ENCODE measurements at places on chromosomes 13 and 19.

DNA sequence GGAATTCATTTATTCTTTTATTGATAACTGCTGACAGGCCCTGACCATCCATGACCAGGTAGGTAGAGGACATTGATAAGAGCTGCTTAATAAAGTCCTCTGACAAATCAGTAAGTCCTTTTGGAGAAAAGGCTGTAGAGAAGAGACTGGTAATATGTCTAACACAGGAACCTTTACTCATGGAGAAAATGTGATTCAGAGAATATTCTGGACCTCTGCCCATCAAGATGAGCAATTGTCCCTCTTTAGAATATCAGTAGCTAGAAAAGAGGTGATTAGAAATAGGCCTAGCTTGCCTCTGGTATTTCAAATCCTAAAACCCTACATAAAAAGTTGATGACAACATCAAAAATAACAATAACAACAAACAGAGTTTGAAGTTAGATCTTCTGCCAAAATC lies 642.3 kb downstream of the TBC1D4 start:
- H3K27ac ChIP-seq: no peak overlapping the region
- no peak overlapping the region for H3K4me3 ChIP-seq
- DNase-seq: peak; percentile 35
- peaks cover 1% of the 10 kb centered on the region for H3K27me3 ChIP-seq

DNA sequence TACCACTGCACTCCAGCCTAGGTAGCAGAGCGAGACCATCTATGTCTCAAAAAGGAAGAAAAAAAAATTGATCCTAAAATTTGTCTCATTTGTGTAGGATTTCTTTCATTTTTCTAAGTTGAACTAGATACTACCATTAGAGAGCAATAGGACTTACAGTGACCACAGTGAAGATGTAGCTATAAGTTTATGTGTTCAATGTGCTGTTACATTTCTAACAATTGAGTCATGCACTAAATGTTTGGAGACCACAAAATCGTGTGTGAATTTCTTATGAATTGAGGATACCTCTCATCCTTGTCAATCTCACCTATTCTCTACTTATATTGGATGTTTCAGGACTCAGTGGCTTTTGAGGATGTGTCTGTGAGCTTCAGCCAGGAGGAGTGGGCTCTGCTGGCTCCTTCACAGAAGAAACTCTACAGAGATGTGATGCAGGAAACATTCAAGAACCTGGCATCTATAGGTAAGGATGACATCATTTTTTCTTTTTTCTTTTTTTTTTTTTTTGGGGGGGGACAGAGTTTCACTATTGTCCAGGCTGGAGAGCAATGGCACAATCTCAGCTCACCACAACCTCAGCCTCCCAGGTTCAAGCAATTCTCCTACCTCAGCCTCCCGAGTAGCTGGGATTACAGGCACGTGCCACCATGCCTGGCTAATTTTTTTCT lies 12.8 kb downstream of the ZNF791 start:
- H3K27ac ChIP-seq: no peak overlapping the region
- 0 out of 2 replicates have a peak, but pooled peaks cover 5% of the 10 kb centered on the region for H3K4me1 ChIP-seq
- H3K36me3 ChIP-seq: peaks cover 61% of the 10 kb centered on the region
- peaks cover 2% of the 10 kb centered on the region for H3K27me3 ChIP-seq
- DNase-seq: no peak
- H3K4me3 ChIP-seq: no peak overlapping the region

DNA sequence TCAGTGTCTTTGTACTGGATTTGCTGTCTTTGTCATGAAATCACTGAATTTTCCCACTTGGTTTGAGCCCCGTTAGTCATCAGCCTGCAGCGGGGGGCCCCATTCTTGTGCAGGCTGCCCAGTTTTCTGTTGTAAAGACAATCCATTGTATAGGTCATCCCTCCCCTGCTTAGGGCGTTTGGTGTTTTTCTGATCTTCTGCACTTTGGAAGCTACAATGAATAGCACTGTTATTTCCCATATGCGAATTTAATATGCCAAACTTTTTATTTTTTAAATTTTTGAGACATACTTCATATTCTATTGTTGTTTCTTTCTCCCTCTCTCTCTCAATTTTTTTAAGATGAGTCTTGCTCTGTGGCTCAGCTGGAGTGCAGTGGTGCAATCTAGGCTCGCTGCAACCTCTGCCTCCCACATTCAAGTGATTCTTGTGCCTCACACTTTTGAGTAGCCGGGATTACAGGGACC lies 9.0 kb downstream of the SLC27A1 start:
- H3K27me3 ChIP-seq: peaks cover 3% of the 10 kb centered on the region
- peak; percentile 77 for DNase-seq
- no peaks in the 10 kb centered on the region for H3K36me3 ChIP-seq

DNA sequence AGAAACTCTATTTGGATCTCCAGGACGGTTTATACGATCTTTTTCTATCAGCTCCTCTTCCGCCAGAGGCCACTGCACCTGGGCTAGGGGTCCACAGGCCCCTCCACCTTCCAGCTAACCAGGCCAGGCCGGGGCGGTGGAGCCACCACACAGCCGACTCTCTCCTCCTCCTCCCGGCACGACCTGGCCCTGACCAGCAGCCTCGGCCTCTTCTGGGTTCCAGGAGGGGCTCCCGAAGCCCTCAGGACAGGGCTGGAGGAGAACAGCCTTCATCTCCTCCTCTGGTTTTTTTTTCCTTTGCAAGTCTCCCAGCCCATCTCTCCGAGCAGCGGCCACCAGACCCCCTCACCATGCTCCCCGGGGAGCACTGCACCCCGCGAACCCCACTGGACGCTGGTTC lies 17.1 kb downstream of the DPF1 start:
- H3K27me3 ChIP-seq: peaks cover 5% of the 10 kb centered on the region
- peaks cover 22% of the 10 kb centered on the region for H3K4me1 ChIP-seq
- H3K4me3 ChIP-seq: no peak overlapping the region
- peaks cover 9% of the 10 kb centered on the region for H3K36me3 ChIP-seq
- H3K27ac ChIP-seq: no peak overlapping the region

DNA sequence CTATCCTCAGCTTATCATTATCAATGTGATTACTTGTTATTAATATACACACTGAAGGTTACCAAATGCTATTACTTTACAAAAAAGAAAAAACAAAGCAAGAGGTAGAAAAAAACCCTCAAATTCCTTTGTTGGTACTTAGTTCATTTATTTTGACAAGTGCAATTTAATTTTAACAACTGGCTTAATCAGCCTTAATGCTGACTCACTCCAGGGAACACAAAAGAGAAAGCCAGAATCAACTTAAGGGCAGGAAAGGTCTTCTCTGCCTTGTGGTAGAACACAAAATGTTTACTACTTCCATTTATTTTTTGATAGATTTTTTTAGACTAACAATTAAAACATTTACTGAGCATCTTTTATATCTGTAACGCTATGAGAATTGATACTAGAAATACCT lies 417.1 kb downstream of the PCDH17 start:
- H3K4me1 ChIP-seq: no peaks in the 10 kb centered on the region
- H3K4me3 ChIP-seq: no peak overlapping the region
- H3K27ac ChIP-seq: no peak overlapping the region
- no peak for DNase-seq
- H3K27me3 ChIP-seq: no peaks in the 10 kb centered on the region
- H3K36me3 ChIP-seq: no peaks in the 10 kb centered on the region

GRCh38 chr19:39345956-39346355 lies 3.7 kb downstream of the SAMD4B start:
- no peak for DNase-seq
- peak overlapping the region; percentile 19 for H3K27ac ChIP-seq
- H3K36me3 ChIP-seq: peaks cover 40% of the 10 kb centered on the region
- peaks cover 65% of the 10 kb centered on the region for H3K4me1 ChIP-seq
- no peak overlapping the region for H3K4me3 ChIP-seq

- peak overlapping the region; percentile 66 for H3K27ac ChIP-seq
- peaks cover 80% of the 10 kb centered on the region for H3K4me1 ChIP-seq
- H3K36me3 ChIP-seq: peaks cover 45% of the 10 kb centered on the region
- peaks cover 11% of the 10 kb centered on the region for H3K27me3 ChIP-seq
- H3K4me3 ChIP-seq: peak overlapping the region; percentile 11
- DNase-seq: peak; percentile 52
These were observed 105.7 kb upstream of the RAP2A start for GRCh38 chr13:97328222-97328790.

- no peaks in the 10 kb centered on the region for H3K27me3 ChIP-seq
- no peak overlapping the region for H3K4me3 ChIP-seq
- H3K27ac ChIP-seq: no peak overlapping the region
- H3K36me3 ChIP-seq: no peaks in the 10 kb centered on the region
- no peaks in the 10 kb centered on the region for H3K4me1 ChIP-seq
These were observed 1507.1 kb downstream of the UQCRFS1 start for GRCh38 chr19:27705896-27706295.

- H3K4me3 ChIP-seq: no peak overlapping the region
- H3K36me3 ChIP-seq: no peaks in the 10 kb centered on the region
- H3K4me1 ChIP-seq: no peaks in the 10 kb centered on the region
- no peak for DNase-seq
These were observed 364.5 kb downstream of the GPC5 start for GRCh38 chr13:91762957-91763356.

DNA sequence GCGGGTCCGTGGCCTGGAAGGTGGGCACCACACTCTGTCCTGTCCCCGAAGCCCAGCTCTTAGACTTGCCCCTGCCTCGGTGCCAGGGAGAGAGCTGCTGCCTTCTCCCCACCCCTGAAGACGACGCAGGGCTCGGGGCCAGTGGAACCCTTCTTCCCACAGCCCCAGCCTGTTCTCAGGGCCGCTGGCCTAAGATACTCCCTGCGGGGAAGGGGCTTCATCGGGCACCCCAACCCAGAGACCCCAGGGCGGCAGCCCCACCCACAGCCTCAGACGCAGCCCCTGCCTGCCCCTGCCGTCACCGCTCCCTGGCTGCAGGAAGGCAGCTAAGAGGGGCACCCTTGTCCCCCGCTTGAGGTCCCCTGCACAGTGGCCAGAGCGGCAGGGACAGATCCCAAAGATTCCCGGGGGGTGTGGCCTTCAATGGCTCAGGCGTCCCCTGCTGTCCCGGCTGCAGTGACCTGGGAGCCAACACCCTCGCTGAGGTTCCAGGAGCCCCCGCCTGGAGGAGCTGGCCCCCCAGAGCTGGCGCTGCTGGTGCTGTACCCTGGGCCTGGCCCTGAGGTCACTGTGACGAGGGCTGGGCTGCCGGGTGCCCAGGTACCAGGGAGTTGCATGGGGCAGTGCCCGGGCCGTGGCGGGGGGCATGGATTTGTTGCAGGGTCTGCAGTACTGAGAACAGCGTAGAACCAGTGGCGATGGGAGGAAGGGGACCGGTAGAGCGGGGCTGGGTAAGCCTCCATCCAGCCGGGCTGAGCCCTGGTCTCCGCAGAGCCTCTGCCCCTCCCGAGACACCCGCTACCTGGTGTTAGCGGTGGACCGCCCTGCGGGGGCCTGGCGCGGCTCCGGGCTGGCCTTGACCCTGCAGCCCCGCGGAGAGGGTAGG lies 1.0 kb downstream of the AMH start:
- no peak overlapping the region for H3K27ac ChIP-seq
- no peak overlapping the region for H3K4me3 ChIP-seq
- no peaks in the 10 kb centered on the region for H3K36me3 ChIP-seq
- peaks cover 9% of the 10 kb centered on the region for H3K27me3 ChIP-seq
- DNase-seq: no peak

GRCh38 chr13:111095031-111095840 lies 19.9 kb upstream of the ARHGEF7 start:
- H3K4me1 ChIP-seq: no peaks in the 10 kb centered on the region
- DNase-seq: no peak
- peaks cover 44% of the 10 kb centered on the region for H3K27me3 ChIP-seq
- H3K36me3 ChIP-seq: no peaks in the 10 kb centered on the region
- no peak overlapping the region for H3K27ac ChIP-seq
- H3K4me3 ChIP-seq: no peak overlapping the region

DNA sequence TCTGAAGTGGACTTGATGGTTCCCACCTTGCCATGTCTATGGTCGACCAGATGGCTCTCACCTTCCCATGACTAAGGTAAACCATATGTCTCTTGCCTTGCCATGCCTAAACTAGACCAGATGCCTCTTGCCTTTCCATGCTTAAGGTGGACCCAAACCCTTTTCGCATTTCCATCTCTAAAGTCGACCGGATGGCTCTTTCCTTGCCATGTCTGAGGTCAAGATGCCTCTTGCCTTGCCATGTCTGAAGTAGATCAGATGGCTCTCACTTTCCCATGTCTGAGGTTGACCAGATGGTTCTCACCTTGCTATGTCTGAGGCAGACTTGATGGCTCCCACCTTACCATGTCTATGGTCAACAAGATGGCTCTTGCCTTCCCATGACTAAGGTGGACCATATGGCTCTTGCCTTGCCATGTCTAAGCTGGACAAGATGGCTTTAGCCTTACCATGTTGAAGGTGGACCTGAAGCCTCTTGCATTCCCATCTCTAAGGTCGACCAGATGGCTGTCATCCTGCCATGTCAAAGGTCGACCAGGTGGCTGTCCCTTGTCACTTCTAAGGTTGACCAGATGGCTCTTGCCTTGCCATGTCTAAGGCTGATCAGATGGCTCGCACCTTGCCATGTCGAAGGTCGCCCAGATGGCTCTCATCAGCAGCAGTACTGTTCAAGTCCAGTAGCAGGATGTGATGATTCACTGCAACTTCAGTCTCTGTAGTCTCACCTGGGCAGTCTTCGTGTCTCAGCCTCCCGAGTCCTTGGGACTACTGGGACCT lies 1439.4 kb downstream of the UQCRFS1 start:
- no peak overlapping the region for H3K4me3 ChIP-seq
- H3K27ac ChIP-seq: no peak overlapping the region
- peaks cover 89% of the 10 kb centered on the region for H3K36me3 ChIP-seq
- H3K4me1 ChIP-seq: no peaks in the 10 kb centered on the region

DNA sequence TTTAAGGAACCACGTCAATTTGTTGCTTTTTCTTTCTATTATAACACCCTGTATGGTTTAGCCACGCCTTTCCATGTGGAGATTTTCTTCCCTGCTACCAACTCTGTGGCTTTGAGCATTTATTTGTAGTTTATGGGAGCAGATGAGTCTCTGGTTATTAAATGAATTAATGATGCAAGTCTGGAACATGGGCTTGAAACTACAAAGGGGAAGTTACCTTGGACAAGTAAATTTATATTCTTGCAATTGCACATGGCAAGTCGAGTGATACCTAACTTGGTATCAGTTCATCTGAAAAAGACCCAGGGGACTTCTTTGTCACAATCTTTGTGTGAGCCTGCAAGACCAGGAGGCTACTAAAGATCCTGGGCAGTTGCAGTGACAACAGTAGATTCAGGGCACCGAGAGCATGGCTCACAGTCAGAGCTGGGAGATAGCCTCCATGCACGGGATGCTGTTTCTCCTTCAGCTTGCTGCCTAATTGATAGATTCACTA lies 24.4 kb downstream of the B3GLCT start:
- H3K27ac ChIP-seq: no peak overlapping the region
- H3K4me3 ChIP-seq: no peak overlapping the region
- no peak for DNase-seq
- no peaks in the 10 kb centered on the region for H3K27me3 ChIP-seq

Measured in HFFc6 (cell line).